ENCODE measurements at places on chromosomes 7 and 10.

GRCh38 chr10:89589101-89589720, 53.8 kb upstream of the SLC16A12 start:
- DNase-seq: no peak

DNA sequence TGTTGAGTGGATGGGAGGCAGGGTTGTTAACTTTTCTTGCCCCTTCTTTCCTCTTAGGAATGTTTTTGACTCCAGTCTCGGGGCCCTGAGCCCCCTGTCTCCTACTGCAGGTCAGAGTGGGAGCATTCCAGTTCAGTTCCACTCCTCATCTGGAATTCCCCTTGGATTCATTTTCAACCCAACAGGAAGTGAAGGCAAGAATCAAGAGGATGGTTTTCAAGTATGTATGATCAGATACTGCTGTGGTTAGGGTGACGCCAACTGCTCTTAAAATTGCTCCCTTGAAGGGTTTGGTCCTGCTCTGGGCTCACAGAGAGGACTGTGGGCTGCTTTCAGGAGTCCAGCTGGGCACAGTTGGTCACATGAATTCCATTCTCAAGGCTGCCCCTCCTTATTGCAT, 22.0 kb downstream of the VWA2 start:
- peak; percentile 93 for DNase-seq

DNA sequence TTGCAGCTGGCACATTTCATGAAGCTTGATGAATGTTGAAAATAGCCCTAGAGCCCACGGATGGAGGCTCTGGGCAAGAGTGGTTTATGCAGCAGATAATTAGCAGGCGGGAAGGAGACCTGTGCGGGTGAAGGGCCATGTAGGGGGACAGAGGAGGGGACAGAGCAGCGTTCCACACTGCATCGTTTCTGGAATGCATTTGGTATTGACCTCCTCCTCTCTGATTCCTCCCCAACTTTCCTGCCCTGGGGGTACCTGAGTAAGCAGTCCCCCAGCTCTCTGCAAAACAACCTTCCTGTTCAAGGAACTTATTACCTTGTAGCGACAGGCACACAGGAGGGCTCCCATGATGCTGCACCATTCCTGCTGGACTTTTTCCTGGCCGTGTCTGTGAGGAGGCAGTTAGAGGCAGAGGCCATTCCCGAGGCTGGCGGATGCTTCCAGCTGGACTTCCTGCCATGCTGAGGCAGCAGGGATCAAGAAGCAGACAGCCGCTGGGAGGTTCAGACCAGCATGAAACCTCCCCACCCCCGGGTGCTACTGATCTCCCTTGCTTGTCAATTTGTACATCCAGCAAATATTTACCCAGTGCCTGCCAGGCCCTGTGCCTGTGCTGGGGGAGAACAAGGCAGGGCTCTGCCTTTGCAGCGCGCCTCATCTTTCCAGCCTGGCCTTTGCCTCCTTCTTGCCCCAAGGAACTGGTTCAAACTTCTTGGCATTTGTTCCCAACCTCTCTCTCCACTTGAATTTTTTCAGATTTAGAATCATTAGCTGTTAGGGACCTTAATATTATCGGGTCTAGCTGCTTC, 28.7 kb downstream of the SLC29A3 start:
- DNase-seq: no peak

- no peak for DNase-seq
Observed at GRCh38 chr10:103350175-103350516, 794 bp downstream of the PCGF6 start.

- no peak for DNase-seq
Observed at GRCh38 chr10:112208292-112208691, 24.7 kb upstream of the GPAM start.

DNA sequence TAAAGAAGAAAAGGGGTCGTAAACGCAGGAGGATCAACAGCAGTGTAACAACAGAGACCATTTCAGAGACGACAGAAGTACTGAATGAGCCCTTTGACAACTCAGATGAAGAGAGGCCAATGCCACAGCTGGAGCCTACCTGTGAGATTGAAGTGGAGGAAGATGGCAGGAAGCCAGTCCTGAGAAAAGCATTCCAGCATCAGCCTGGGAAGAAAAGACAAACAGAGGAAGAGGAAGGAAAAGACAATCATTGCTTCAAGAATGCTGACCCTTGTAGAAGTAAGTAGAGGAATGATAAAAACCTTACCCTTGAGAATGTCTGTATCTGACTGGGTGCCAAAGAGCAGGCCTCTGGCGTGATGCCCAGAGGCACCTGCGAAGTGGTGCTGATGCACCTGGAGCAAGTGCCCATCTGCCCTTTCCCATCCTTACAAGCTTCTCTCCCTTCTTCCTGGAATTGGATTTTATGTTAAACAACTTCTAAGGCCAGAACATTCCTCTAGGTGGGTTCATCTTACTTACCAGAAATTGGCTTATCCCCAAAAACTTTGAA, 86.4 kb upstream of the SAMD8 start:
- no peak for DNase-seq

DNA sequence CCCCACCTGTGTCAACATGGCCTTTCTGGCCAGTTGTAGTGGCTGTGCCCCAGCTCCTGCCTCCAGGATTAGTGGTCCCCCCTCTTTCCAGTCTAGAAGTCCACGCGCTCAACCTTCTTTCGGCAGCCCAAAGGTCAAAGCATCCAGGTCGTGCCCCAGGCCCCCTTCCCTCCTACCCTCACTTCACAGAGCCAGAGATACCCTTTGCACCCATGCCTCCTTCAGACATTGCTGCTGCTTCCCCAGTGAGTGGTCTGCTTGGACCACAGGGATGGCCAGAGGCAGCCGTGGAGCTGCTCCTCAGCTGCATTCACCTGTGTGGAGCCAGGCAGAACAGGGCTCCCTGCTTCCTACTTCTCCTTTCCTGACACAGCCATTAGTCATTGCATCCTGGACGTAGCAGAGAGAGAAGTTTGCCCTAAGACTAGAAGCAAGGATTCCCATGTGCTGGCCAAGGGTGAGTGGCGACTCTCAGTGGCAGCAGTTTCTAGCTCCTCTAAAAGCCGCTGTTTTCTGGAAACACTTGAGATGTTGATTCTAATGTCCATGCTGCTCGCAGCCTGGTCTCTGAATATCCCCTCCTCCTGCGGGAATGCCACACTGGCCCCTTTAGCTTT, 243.1 kb upstream of the SHH start:
- DNase-seq: no peak

DNA sequence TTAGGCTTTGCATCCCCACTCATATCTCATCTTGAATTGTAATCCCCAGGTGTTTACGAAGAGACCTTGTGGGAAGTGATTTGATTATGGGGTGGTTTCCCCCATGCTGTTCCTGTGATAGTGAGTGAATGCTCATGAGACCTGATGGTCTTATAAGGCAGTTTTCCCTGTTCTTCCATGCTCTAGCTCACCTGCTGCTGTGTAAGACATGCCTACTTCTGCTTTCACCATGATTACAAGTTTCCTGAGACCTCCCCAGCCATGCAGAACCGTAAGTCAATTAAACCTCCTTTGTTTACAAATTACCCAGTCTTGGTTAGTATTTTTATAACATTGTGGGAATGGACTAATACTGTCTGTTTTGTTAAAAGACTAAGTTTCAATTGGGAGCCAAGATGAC, 35.3 kb upstream of the ZNF92 start:
- no peak for DNase-seq

DNA sequence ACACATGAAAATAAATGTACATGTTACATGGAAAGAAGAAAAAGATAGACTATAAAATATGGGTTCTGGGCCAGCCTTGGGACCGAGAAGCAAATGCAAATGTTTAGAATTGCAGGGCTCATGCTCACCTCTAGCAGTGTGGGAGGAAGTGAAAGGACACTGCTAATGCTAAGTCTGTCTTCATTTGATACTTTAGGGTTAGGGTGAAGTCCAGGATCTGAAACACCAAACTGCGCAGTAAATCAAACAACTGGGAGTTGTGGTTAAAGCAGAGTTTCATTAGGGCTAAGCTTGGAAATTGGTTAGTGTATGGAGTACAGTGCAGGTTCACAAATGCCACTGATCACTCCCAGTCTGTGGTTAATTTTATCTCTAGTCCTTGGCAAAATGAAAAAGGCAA, 73.2 kb upstream of the PDK4 start:
- no peak for DNase-seq

GRCh38 chr7:119949053-119949452, 323.9 kb upstream of the KCND2 start:
- no peak for DNase-seq

GRCh38 chr10:26090026-26090425, 126.5 kb upstream of the GAD2 start:
- no peak for DNase-seq

DNA sequence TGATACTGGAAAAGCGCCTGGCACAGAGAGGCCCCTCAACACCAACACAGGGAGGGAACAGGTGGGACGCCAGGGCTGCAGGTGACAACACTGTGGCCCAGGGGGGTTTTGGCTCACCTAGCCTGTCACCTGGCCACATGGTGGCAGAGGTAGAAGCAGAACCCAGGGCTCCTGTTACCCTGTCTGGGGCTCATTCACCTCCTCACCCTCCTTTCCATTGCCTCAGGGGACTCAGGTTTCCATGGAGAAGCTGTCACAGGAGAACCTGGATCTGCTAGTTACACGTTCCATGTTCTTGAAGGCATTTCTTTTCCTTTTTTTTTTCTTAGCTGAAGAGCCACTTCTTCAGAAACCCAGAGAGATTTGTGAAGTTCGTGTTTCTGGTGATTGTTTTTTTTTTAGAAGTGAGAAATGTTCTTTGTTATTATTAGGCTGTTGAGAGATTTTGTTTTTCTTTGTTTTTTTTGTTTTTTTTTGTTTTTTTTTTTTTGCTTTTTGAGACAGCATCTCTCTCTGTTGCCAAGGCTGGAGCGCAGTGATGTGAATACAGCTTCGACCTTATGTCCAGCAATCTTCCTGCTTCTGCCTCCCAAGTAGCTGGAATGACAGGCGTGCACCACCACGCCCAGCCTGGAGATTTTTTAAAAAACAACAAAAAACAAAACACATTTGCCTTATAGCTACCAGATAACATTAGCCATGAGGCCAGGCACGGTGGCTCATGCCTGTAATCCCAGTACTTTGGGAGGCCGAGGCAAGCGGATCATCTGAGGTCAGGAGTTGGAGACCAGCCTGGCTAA, 16.0 kb downstream of the DENND2A start:
- DNase-seq: no peak

DNA sequence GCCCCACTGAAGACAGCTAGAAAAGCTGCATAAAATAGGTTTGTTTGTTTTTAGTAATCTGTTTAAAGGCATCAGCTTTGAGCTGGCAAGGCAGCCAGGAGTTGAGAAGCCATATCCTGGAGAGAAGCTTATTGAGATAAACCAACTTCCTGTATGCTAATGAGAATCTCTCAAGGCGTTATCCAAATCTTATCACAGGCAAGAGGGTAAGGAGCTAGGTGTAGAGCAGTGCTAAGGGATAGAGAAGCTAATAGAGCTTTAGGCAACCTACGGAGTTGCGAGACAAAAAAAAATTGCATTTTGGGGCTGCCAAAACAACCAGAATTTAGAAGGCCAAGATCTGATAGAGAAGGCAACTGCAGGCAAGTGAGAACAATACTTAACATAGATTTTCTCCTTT, 641.6 kb downstream of the SH2D4B start:
- no peak for DNase-seq

- DNase-seq: no peak
Observed at GRCh38 chr7:67662804-67663203, 666.2 kb downstream of the TYW1 start.

DNA sequence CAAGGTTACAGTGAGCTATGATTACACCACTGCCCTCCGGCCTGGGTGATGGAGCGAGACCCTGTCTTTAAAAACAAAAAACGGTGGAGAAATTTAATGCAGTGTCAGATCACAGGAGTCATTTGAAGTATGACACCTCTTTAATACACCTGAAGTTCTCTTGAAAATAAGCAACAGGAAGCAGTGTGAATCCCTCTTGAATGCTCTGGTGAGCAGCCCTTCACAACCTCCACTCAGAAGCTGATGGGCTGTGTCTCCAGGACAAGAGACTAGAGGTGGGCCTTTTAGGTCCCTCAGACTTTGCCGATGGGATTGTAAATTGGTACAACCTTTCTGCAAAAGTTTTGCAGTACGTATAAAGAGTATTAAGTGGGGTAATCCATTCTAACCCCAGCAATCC, 50.1 kb downstream of the CYP26A1 start:
- DNase-seq: no peak

DNA sequence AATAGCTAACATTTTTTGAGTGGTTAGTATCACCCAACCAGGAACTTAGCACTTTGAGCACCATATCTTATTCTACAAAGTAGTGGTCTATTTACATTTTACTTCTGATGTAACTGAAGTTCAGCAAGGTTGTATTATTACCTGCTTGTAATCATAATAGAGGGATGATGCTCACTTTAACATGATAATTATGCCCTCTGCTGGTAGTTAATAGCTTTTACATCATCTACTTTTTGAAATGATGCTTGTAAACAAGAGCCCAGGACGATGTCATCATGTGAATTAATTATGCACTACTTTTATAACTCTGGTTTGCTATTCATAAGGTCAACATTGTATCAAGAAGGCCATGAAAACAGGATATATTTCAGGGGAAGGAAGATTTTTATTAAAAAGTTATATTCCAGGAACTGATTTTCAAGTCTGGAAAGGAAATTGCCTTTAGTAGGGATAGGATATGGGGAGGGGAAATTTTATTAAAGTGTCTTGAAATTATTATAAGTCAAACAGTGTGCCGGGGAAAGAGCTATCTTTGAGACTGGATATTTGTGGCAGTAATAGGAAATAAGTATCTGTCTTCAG, 80.3 kb upstream of the SCIN start:
- DNase-seq: peak; percentile 40

GRCh38 chr7:151923097-151923876, 33.0 kb upstream of the GALNTL5 start:
- DNase-seq: no peak

- no peak for DNase-seq
Observed at GRCh38 chr7:118845791-118846190, 621.3 kb downstream of the ANKRD7 start.

DNA sequence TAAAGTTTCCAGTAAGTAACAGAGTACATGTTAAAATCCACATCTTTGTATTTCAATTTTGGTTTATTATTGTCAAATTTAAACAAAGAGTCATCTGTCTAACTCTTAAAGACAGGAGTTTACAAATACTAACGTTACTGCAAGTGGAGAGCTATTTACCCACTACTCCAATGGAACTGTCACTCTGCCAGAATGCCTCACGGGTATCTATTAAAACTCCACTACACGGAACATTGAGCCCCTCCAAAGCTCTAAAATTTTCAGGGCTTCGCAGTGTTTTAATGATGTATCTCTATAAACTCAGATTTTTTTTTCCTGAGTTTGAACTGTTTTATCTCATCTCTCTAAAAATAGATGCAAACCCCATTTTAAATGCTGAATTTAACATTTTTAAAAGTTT, 388.7 kb upstream of the SEMA3A start:
- DNase-seq: no peak

- DNase-seq: no peak
Observed at GRCh38 chr10:115980470-115980869, 292.5 kb downstream of the GFRA1 start.

All from A172 (cell line).